ENCODE measurements at places on chromosomes 3 and 15. TPM values are rescaled to one million over a fixed set of nuclear protein-coding genes. Genes with fewer than 3 reads are reported as not detected.

Gene GOLGA6L9
- 1.3 TPM for total RNA-seq

Gene A4GNT
- total RNA-seq = not detected

Gene GREM1
- under 0.01 TPM for total RNA-seq

Gene DZIP3
- total RNA-seq = 3.8 TPM

Gene LOXL1
- 12.9 TPM for total RNA-seq

Gene MAGI1
- 0.27 TPM for total RNA-seq

Gene KLHL40
- under 0.01 TPM for total RNA-seq

Gene MBD4
- 32.9 TPM for total RNA-seq

Gene SLC9C1
- 0.54 TPM for total RNA-seq

Gene UACA
- 3.0 TPM for total RNA-seq

Gene TMEM158
- under 0.01 TPM for total RNA-seq

Gene DET1
- total RNA-seq = 12.4 TPM

Gene SAXO2
- total RNA-seq = under 0.01 TPM

Gene UBE2E2
- total RNA-seq = 2.2 TPM

Gene FBXO40
- not detected for total RNA-seq

Gene GNB4
- total RNA-seq = 45.0 TPM

Gene RPL22L1
- 13.7 TPM for total RNA-seq

Gene EPHB1
- total RNA-seq = under 0.01 TPM

Gene MUC4
- under 0.01 TPM for total RNA-seq

Gene WNT7A
- total RNA-seq = not detected

Gene DNAH1
- 47.1 TPM for total RNA-seq

Gene EPM2AIP1
- total RNA-seq = 17.5 TPM
